ENCODE measurements at places on chromosomes 12 and 14.

GRCh38 chr12:117218149-117218548 lies 27.9 kb upstream of the FBXO21 start:
- no peak for DNase-seq

DNA sequence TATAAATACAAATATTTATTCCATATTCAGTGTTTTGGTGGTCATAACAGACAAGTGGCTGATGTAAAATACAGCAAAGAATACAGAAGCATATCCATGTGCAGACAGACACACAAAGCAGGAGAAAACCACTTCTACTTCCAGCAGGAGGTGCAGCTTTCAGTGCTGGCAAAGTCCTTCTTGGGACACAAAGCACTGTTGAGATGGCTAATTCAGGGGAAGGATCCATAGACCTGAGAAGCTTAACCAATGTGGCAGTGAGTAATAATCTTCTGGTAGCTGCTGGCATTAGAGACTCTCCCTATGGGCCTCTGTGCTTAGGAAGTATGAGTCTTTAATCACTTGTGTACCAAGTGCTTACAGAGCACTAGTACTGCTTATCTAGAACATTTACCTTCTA lies 26.8 kb downstream of the AMN1 start:
- DNase-seq = no peak

DNA sequence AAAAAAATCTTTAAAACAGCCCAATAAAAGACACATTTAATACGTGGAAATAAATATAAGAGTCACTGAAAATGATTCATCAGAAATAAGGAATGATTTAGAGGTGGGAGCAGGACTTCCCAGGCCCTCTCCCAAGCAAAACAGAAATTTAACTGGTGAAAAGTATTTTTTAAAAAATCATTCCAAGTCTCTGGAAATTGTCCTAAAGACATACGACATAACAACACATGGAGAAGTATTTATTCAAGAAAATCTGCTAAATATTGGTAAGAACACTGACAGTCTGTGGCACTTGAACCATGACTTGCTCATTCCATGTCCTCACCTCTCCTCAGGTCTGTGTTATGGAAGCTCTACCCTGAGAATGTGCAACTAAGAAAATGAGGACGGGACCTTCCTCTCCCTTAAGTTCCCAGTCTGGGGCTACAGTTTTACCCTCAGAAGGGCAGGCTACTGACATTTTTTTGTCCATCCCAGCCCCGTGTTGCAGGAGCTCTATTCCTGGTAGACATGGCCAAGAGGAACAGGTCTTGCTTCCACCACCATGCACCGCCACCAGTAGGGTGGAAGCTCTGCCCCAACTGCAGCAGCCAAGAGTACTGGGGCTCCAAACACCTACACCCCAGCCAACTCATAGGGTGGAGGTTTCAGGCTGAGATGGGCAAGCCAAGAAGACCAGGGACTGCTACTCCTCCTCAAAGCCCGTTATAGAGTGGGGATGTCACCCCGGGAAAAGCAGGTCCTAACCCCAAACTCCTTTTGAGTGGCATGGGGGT lies 193.0 kb downstream of the CRADD start:
- no peak for DNase-seq

DNA sequence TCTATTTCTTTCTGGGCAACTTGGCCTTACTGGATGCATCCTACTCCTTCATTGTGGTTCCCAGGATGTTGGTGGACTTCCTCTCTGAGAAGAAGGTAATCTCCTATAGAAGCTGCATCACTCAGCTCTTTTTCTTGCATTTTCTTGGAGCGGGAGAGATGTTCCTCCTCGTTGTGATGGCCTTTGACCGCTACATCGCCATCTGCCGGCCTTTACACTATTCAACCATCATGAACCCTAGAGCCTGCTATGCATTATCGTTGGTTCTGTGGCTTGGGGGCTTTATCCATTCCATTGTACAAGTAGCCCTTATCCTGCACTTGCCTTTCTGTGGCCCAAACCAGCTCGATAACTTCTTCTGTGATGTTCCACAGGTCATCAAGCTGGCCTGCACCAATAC lies 5.3 kb downstream of the OR4N5 start:
- no peak for DNase-seq

- DNase-seq = peak; percentile 29
These were observed 53.7 kb downstream of the TMTC2 start for GRCh38 chr12:82740129-82741000.

- DNase-seq = no peak
These were observed 83.5 kb downstream of the C12orf75 start for GRCh38 chr12:105413911-105414487.

DNA sequence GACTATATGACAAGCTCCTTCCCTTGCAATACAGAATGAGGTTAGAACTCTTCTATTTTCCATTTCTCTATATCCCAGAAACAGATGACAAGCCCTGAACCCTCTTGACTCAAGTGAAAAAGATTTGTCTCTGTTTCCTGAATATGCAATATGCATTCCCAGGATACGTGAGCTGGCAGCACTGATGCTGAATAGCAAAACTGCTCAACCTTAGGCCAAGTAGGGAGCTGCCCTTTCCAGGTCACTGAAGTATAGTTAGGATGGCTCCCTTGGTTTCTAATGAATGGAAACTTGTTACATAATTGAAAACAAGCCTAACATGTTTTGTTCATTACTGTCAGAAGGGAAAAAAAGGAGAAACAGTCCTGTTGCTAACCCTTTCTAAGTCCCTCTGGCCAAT lies 47.9 kb upstream of the PLEKHG7 start:
- DNase-seq = no peak

DNA sequence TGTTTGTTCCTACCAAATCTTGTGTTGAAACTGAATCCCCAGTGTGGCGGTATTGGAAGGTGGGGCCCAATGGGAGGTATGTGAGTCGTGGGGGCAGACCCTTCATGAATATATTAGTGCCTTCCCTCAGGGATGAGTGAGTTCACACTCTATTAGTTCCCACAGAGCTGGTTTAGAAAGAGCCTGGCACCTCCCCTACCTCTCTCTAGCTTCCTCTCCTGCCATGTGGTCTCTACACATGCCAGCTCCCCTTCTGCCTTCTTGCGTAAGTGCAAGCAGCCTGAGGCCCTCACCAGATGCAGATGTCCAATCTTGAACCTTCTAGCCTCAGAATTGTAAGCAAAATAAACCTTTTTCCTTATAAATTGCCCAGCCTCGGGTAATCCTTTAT lies 105.8 kb downstream of the SPTSSA start:
- DNase-seq = no peak

GRCh38 chr14:71582705-71583104 lies 349.5 kb upstream of the RGS6 start:
- no peak for DNase-seq

DNA sequence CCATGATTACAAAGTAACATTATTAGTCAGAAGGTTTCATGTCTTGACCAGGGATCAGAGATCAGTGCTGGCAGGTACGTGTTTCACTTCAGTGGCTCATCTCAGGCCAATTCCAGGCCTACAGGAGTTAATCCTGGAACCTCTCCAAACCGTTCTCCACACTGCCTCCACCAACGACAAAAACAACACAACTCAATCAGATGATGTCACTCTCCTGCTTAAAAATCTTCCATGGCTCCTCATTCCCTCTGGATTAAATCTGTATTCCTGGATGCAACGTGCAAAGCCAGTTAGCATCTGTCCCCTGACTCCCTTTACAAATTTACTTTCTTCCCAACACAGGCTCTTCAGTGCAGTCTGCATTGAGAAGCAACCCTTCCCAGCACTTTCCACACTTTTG lies 34.3 kb upstream of the TXNRD1 start:
- no peak for DNase-seq

GRCh38 chr12:69397978-69398377 lies 38.4 kb downstream of the YEATS4 start:
- no peak for DNase-seq

GRCh38 chr14:101005447-101005846 lies 101.9 kb upstream of the RTL1 start:
- DNase-seq = no peak

- DNase-seq = no peak
These were observed 7.8 kb downstream of the ERP29 start for GRCh38 chr12:112020947-112021457.

DNA sequence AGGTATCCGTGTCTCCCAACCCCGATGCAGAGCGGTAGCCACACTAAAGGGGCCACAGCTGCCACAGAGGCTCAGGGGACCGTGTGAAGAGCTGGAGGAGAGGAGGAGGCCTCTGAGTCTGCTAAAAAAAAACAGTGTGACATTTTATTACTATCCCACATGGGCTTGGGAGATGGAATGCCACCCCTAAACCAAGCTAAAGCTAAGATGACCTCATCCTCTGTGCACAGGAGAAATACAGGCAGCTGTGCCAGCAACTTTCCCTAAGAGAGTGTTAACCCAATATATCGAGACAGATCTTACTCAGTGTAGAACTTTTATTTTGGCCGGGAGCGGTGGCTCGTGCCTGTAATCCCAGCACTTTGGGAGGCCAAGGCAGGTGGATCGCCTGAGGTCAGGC lies 18.0 kb downstream of the BCL2L14 start:
- no peak for DNase-seq

GRCh38 chr14:101072945-101073597 lies 169.5 kb upstream of the RTL1 start:
- peak; percentile 82 for DNase-seq

- DNase-seq = no peak
These were observed 43.4 kb downstream of the DIO2 start for GRCh38 chr14:80167793-80168448.

DNA sequence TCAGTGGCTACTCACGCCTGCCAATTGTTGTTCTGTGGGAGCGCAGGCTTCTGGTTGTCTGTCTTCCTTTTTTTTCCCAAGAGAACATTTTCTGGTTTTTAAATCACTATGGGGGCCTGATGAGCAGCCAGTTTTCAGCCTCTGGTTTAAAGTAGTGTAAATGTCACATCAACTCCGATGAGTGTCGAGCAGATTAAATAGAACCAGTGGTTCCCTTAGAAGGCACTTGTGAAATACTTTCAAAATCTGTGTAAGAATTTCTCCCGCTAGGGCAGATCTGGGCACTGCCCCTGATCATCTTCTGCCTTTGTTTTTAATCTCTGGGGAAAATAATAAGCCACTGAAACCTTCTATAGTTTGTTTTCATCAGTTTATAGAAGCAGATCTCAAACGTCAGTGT lies 130.4 kb downstream of the PRIMA1 start:
- DNase-seq = no peak

- no peak for DNase-seq
These were observed 39.9 kb downstream of the RAB35 start for GRCh38 chr12:120076651-120077050.

DNA sequence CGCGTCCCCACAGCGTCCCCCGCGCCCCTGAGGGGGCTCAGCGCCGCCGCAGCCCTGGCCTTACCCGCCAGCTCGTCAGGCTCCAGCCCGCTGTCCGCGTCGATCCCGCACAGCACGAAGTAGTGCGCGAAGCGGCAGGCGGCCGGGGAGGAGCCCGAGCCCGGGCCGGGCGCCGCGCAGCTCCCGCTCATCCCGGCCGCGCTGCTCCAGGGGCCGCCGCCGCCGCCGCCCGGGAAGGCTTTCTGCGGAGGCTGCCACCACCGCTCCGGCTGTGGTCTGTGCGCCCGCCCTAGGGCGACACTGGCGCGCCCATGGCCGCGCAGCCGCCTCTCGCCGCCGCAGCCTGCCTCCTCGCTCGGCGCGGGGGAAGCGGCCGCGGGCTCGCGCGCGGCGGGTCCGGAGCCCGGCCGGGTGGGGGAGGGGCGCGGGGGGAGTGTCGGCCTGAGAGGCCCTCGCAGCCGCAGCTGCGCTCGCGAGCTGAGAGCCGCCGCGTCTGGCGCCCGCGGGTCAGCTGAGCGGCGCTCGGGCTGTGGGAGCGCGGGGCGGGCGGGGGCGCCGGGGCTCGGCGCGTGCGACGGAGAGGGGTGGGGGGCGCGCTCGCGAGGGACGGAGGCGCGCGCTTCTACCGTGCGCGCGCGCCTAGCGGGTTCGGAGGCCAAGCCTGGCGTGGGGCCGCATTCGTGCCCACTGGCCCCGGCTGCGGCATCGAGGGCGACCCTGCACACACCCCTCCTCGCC lies at the start of gene DENND5B:
TSS of gene DENND5B (minus strand) at position 495 of the 738 bp plus-strand sequence. CDS start at position 191, 304 bp downstream.
- peak; percentile 72 for DNase-seq

- no peak for DNase-seq
These were observed 263.4 kb downstream of the CCDC91 start for GRCh38 chr12:28453686-28454085.

- DNase-seq = no peak
These were observed 3.6 kb upstream of the VRK1 start for GRCh38 chr14:96793547-96793946.

DNA sequence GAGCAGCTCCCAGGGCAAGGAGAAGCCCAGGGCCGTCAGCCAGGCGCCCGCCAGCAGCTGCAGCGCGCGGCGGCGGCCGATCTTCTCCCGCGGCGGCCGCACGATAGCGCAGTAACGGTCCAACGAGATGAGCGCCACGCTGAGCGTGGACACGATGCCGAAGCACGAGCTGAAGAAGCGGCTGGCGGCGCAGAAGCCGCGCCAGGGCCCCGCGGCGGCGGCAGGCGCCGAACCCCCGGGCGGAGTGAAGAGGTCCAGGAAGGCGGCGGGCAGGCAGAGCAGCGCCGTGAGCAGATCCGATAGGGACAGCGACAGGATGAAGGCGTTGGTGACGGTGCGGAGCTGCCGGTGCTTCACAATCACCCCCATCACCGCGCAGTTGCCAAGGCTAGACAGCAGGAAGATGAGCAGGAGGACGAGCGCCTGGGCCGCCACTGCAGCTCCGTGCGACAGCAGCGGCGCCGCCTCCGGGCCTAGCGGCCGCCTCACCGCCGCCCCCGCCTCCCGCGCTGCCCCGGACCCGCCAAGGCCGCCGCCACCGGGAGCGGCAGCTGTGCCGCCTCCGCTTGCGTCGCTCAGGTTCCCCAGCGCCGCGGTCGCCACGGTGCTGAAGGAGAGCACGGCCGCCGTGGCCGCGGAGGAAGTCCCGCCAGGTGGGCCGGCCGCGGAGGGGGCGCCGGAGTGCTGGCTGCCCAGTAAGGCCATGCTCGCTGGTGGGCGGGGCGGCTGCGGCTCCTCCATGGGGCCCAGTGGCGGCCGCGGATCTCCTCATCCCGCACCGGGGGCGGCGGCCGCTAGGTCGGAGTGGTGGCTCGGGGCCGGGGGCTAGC lies 479 bp downstream of the GPR135 start:
- DNase-seq = no peak

- DNase-seq = no peak
These were observed 15.0 kb downstream of the POMT2 start for GRCh38 chr14:77305696-77306095.

DNA sequence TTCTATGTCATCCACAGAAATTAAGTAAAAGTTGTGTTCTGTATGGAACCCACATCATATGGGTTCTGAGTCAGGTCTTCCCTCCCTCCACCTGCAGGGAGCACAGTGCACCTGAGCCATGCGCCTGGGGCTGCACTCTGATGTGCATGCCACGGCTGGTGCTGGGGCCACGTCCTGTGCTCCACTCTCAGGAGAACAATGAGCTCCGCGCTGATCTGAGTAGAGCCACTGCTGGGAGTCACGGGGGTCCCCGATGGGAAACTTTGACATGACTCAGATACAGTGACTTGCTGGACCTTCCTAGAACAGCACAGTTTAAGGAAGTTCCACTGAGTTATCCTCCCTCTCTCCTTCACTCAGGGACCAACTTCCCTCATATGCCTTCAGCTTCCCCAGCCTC lies 683.4 kb downstream of the TMEM121 start:
- DNase-seq = no peak

GRCh38 chr14:75960231-75960630 lies 21.6 kb downstream of the TGFB3 start:
- DNase-seq = no peak

GRCh38 chr12:121003650-121004049 lies 12.6 kb downstream of the C12orf43 start:
- DNase-seq = no peak

Measured in PC-9 (cell line).